ENCODE measurements at places on chromosomes 13 and 19. TPM values are rescaled to one million over a fixed set of nuclear protein-coding genes. Genes with fewer than 3 reads are reported as not detected.

DNA sequence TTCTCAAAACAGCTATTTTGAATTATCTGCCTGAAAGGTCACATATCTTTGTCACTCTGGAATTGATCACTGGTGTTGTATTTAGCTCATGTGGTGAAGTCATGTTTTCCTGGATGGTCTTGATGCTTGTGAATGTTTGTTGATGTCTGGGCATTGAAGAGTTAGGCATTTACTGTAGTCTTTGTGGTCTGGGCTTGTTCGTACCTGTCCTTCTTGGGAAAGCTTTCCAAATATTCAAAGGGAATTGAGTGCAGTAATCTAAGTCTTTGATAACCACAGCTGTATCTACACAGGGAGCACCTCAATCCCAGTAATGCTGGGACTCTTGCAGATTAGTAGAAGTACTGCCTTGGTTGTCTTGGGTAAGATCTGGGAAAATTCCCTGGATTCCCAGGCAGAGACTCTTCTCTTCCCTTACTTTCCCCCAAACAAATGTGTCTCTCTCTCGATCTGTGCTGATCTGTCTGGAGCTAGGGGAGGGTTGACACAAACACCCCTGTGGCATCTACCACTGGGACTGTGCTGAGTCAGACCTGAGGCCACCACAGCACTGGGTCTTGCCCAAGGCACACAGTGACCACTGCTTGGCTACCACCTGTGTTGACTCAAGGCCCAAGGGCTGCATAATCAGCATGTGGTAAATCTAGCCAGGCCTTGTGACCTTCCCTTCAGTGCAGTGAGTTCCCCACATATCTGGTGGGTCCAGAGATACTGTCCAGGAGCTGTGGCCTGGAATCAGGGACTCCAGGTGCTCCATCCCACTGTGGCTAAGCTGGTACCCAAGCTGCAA, 5.5 kb upstream of the CYP4F3 start:
- no peak for DNase-seq

GRCh38 chr13:113898391-113898790, 34.5 kb upstream of the GAS6 start:
- no peak for DNase-seq

GRCh38 chr19:4099041-4099764, 24.7 kb downstream of the MAP2K2 start:
- DNase-seq = no peak

COX6B1 gene
- 748 TPM for total RNA-seq

GRCh38 chr13:66895780-66896179, 334.4 kb downstream of the PCDH9 start:
- DNase-seq = no peak
